ENCODE measurements at places on chromosomes 7 and 10.

DNA sequence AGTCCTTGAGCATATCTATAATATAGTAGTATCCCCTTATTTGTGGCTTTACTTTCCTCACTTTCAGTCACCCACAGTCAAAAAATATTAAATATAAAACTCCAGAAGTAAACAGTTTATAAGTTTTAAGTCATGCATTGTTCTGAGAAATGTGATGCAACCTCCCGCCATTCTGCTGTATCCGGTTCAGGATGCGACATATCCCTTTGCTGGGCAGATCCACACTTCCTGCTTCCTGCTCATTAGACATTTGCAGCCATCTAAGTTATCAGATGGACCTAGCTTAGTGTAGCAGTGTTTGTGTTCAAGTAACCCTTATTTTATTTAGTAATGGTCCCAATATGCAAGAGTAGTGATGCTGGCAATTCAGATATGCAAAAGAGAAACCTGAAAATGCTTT is 38.9 kb upstream of the BMS1 start:
- DNase-seq = no peak

DNA sequence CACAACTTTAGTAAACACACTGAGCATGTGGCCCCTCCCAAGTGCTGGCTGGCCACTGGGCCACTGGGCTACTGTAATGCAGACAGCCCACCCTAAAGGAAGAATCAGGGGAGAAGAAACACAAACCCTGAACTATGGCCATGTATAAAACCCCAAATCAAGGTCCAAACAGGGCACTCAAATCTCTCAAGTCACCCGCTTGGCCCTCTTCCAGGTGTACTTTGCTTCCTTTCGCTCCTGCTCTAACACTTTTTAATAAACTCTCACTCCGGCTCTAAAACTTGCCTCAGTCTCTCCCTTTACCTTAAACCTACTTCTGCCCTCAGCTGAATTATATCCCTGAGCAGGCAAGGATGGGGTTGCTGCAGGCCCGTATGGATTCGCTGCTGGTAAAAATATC is 72.6 kb downstream of the TPK1 start:
- DNase-seq = no peak

GRCh38 chr10:69817078-69817581 is 15.4 kb downstream of the COL13A1 start:
- no peak for DNase-seq

GRCh38 chr10:85917601-85918000 is 449.0 kb downstream of the GRID1 start:
- no peak for DNase-seq

GRCh38 chr7:116322541-116322940 is 112.2 kb downstream of the TES start:
- DNase-seq = no peak

DNA sequence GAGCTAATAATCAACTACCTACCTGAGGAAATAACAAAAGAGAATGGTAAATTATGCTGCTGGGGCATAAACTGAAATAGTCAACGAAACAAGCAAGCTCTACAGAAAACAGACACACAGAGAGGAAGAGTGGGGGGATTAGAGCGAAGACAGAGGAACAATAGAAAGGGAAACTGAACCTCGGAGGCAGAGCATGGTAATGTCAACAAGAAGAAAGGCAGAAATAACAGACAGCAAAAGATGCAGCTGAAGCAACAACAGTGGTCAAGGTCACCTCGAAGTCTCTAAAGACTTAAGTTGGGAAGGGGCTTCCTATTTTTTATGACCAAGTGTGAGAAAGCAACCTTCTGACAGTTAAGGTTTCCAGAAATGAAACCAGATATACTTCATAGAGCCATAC is 177.0 kb downstream of the ZNF438 start:
- DNase-seq = no peak

DNA sequence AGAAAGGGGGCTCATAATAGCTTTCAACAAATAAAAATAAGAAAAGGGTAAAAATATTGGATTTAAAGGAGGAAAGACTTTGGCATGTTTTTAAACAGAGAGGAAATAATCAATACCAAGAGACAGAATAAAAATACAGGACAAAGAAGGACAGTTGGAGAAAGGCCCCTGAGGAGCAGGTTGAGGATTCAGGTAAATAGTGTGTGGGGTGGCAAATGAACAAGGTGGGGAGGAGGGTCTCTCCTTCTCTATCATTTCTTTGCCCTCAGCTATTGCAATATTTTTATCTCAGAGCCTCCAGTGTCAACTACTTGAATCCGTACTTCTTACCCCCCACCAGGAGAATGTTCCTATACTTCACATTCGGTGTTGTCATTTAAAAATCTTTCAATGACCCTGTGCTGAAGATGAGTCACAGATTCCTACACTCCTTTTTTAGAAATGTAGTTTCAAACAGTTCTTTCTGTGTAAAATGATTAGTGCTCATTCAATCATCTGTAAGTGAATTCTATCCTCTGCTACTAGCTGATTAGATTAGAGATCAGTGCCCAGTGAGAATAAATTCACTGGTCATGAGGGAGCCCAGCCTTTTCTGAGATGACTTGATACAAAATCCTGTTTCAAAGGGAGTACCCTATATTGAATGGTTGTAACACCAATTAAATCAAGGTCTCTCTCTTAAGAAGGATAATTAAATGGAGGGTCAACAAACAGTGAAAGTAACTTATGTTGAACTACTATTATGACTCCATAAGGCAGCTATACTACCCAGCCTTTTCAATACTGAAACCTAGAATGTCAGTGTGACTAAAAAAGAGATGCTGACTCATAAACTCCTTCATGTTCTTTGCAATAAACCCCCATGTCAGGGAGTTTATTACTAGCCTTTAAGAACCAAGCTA is 50.4 kb upstream of the WNT16 start:
- peak; percentile 84 for DNase-seq

Measured in activated CD4-positive, alpha-beta T cell treated with anti-CD3 and anti-CD28 coated beads, Interleukin-2, Interleukin-4, amounts not matched to agents 100 ng/mL and 50 ng/mL, durations not matched to agents 16 hours and 8 hours (primary cell).